Natural killer cell treated with Interleukin-12 subunit alpha and Interleukin-12 subunit beta and Interleukin-15 and Interleukin-18, amount 100 ng/mL, for 72 hours (primary cell): ENCODE measurements at places on chromosomes 13 and 19. TPM values are rescaled to one million over a fixed set of nuclear protein-coding genes. Genes with fewer than 3 reads are reported as not detected.
A peak's percentile ranks its signal among the peaks of the same experiment; 100 is the strongest.

DNA sequence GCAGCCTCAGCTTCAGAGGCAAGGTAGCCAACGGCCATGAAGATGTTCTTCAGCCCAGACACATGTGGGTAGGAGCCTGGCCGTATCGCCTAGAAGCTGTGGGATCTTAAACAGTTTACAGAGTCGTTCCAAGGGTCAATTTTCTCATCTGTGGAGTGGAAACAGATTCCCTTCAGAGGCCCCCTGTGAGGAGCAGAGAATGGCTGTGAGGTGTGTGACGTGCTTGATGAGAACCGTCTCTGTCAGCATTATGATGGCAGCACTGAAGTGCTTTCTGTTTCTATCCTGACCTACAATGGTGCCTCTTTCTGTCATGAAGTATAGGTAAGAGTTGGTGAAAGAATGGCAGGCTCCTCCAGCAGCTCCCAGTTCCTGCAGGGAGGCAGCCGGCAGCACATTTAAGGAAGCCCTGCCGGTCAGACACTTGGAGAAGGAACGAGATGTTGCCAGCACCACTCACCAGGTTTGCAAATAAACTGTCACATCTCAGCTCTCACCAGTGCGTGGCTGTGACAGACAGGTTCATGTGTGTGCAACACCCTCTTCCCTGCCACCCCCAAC is 277.3 kb downstream of the FOXO1 start:
- H3K4me1 ChIP-seq, result peaks cover 45% of the 10 kb centered on the region
- peak overlapping the region; percentile 81 for H3K4me3 ChIP-seq
- H3K36me3 ChIP-seq, result no peaks in the 10 kb centered on the region

GRCh38 chr19:41853768-41854167 is 6.3 kb upstream of the RPS19 start:
- peaks cover 12% of the 10 kb centered on the region for H3K27me3 ChIP-seq
- H3K27ac ChIP-seq, result no peak overlapping the region
- no peaks in the 10 kb centered on the region for H3K4me1 ChIP-seq
- no peak for DNase-seq

GRCh38 chr13:32737111-32737571 is 150.9 kb downstream of the PDS5B start:
- H3K36me3 ChIP-seq, result no peaks in the 10 kb centered on the region
- peak overlapping the region; percentile 83 for H3K27ac ChIP-seq
- no peak for DNase-seq
- peaks cover 22% of the 10 kb centered on the region for H3K4me1 ChIP-seq

DNA sequence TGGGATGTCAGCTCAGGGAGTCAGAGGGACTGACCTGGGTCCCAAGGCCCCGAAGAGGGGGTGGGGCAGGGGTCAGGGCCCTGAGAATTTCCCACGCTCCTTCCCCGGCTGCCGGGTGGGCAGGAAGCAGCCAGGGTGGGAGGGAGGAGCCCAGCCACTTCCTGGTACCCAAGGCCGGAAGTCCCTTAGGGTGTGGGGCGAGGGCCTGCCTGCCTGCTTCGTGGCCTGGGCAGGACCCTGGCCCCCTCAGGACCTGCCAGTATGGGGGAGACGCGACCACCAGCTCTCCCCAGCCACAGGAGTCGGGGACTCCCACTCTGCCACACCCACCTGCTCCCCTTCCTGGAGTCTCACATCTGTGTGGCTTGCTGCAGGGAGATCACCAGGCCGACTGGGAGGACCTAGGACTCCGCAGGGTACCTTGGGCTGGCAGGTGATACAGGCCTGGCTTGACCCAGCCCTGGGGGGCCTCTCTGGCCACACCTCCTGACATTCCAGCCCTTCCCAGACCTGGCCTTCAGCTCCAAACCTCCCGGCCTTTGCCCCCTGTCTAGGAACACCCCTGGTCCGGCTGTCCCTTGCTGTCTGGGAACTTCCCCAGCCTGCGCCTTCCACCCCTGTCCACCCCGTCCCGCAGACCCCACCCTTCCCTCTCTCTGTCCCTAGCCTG is 9.8 kb upstream of the CIRBP start:
- H3K4me1 ChIP-seq, result peaks cover 41% of the 10 kb centered on the region
- peak overlapping the region; percentile 93 for H3K27ac ChIP-seq
- H3K4me3 ChIP-seq, result peak overlapping the region; percentile 81

- peaks cover 5% of the 10 kb centered on the region for H3K36me3 ChIP-seq
- no peak overlapping the region for H3K4me3 ChIP-seq
- no peak overlapping the region for H3K27ac ChIP-seq
- no peaks in the 10 kb centered on the region for H3K4me1 ChIP-seq
Measured at GRCh38 chr13:54511366-54511765, 1482.8 kb downstream of the OLFM4 start.

- H3K27ac ChIP-seq, result no peak overlapping the region
- H3K4me1 ChIP-seq, result no peaks in the 10 kb centered on the region
- no peak for DNase-seq
- no peaks in the 10 kb centered on the region for H3K27me3 ChIP-seq
- H3K4me3 ChIP-seq, result no peak overlapping the region
Measured at GRCh38 chr13:41562541-41563178, 105.3 kb downstream of the RGCC start.

- H3K4me1 ChIP-seq, result peaks cover 7% of the 10 kb centered on the region
- DNase-seq, result no peak
- H3K36me3 ChIP-seq, result peaks cover 7% of the 10 kb centered on the region
- H3K27ac ChIP-seq, result peak overlapping the region; percentile 62
- H3K27me3 ChIP-seq, result no peaks in the 10 kb centered on the region
Measured at GRCh38 chr13:66222926-66223325, 1007.2 kb downstream of the PCDH9 start.

DNA sequence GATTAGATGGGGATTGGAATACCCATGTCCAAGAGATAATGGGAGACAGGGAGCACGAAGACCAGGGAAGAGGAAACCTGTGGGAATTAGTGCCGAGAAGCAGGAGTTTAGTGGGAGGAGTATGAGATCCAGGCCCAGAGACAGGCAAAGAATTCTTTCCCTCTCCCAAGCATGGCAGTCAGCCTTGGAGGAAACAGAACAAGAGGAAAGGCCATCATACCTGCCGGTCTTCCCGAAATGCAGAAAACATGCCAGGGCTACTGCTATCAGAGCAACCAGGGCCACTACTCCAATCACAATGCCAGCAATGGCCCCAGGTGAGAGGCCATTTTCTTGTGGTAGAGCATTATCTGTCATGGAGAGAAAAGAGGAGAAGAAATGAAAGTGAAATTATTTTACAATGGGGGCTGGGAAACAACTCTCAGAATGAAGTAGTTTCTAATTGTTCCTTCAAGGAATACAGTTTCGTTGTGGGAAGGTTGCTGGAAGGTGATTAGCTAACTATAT is 16.1 kb downstream of the CEACAM1 start:
- H3K27ac ChIP-seq, result no peak overlapping the region
- no peaks in the 10 kb centered on the region for H3K27me3 ChIP-seq
- H3K4me3 ChIP-seq, result no peak overlapping the region
- no peak for DNase-seq
- no peaks in the 10 kb centered on the region for H3K36me3 ChIP-seq

DNA sequence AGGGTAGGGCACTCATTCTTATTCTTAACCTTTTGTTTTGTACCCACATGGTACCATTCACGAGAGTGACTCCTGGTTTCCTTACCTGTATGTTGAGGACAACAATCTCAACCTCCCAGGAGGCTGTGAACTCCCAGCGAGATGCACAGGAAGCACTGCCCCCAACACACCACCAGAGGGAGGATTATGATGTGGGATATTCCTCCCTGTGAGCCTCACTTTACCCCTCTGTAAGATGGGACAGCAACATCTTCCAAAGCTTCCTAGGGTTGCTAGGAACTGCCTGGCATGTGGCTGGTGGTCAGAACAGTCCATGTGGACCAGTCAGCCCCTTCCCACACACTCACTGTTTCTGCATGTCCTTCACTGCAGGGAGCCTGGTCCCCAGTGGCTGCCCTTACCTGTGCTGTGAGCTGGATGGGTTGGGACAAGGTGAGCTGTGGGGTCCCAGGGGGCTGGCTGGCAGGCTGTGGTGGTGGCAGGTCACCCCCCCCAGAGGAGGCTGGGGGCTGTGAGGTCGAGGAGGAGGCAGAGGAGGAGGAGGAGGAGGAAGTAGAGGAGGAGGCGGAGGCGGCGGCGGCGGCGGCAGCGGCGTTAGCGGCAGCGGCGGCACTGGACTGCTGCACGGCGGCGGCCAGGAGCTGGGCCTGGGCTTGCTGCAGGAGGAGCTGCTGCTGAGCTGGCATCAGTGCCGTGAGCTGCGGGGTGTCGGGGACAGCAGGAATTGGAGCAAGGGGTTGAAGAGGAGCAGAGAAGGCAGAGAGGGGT is 15.8 kb downstream of the POU2F2 start:
- H3K27me3 ChIP-seq, result no peaks in the 10 kb centered on the region
- no peak overlapping the region for H3K27ac ChIP-seq
- DNase-seq, result no peak
- H3K4me3 ChIP-seq, result no peak overlapping the region

- peaks cover 18% of the 10 kb centered on the region for H3K27me3 ChIP-seq
- no peaks in the 10 kb centered on the region for H3K4me1 ChIP-seq
- no peak overlapping the region for H3K4me3 ChIP-seq
- no peak for DNase-seq
- no peak overlapping the region for H3K27ac ChIP-seq
Measured at GRCh38 chr13:45928843-45929242, 77.3 kb upstream of the SIAH3 start.

OR7A5 gene
- total RNA-seq, result not detected

TEKTIP1 gene
- total RNA-seq, result 3.3 TPM

SIAH3 gene
- not detected for total RNA-seq

ATCAY gene
- not detected for total RNA-seq
